ENCODE measurements at places on chromosomes 5 and 9. TPM values are rescaled to one million over a fixed set of nuclear protein-coding genes. Genes with fewer than 3 reads are reported as not detected.

- peak; percentile 73 for ATAC-seq
Measured at GRCh38 chr9:71916834-71917534, 5.5 kb downstream of the C9orf85 start.

Gene TMEM252
- total RNA-seq = not detected

DNA sequence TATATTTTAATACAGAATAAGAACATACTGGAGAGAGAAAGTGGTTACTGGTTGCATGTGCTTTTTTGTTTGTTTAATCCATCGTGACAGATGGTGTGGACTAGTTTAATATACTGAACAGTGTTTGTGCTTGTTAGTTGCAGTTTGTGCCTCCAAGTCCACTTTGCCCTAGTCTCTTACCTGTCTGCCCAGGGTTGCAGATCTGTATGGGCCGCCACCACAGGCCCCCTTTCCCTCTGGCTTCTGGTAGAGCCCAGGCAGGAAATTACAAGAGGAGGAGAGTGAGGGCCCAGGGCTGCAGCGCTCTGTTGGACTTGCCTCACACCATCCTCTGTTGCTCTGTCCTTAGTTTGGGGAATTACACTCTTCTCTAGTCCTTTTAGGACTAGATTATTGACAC, 166.4 kb downstream of the KDM4C start:
- ATAC-seq = no peak

Gene DMRT3
- not detected for total RNA-seq

DNA sequence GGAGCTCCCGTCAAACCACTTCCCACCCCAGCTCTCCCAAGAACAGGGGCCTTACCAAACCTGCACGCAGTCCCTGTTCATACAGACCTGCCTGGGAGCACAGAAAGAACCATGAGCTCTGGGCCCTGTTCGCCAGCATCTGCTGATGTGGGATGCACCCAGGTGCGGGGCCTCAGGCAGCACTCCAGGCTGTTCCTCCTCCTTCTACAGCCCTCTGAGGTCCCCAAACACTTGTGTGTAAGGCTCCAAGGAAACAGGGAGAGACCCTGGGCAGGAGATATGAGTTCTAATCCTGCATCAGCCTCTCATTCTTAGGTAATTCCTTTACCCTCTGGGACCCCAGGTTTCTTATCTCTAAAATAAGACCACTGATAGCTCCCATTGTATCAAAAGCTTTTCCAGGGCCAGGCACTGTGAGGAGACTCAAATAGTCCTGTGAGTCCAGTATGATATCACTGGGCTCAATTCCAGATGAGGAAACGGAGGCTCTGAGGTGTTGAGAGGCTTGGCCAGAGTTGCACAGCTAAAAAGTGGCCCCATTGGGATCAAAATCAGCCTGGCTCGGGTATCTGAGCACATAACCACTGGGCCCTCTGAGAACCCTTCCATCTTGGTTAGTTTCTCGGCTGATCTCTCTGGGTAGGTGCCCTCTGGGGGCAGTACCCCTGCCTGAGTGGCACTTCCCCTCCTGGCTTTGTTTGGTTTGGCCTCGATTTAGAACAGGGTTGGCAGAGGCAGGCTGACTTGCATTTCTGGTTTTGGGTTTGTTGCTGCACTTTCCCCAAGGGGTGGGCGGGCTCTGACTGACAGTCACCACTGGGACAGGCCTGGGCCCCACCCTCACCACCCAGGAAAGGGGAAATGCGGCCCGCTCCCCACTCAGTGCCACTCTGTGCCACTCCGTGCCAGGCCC, 116.8 kb downstream of the RGS3 start:
- peak; percentile 61 for ATAC-seq

DNA sequence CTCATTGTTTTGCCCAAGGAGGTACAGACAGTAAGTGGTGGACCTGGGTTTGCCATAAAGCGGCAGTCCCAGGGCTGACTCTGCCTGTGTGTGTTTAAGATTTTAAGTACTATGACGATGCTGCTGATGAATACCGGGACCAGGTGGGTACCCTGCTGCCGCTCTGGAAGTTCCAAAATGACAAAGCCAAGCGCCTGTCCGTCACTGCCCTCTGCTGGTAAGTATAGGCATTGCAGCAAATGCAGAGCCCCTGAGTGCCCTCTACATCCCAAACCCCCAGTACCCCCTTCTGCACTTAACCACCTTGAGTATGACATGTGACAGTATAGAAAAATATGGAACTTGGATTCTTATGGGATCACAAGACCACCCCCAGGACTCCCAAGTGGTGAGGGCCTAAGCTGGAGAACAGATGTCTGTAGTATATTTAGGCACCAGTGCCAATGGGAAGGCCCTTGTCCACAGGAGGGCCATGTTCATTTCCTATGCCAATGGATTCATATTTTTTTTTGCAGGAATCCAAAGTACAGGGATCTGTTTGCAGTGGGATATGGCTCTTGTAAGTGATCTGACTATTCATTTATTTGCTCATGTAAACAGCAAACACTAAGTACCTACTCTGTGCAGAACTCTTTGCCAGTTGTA, 22.0 kb downstream of the ENHO start:
- ATAC-seq = peak; percentile 95

DNA sequence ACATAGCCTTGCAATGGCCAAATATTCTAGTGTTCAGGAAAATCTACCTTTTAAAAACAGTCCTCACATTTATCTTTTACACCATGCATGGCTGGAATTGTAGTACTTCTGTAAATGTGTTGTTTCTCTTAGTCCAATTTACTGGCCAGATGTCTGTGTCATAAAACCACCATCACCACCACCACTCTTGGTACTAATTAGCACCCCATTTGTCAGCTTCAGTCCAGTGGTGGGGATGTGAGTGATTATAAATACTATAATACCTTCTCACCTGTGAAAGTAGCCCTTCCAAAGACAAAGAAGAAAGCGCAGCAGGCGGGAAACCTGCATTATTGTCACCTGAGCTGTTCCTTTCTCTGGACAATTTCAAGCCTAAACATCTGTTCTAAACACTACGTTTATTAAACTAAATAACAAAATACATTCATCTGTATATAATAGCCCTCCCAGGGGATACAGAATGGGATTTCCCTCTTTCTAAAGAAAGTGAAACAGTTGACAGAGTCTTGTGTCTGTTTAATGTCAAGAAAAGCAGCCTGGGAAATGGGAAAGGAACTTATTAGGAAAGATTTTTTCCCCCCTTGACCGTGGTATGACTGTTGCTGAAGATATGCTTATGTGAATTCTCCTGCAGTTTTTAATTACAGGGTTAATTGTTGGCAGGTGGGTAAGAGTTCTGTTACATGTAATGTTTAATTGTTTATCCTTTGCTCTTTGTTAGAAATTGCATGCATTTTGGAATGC, 144.5 kb upstream of the NUDT12 start:
- no peak for ATAC-seq

Gene MARCOL
- not detected for total RNA-seq

Gene LCN12
- total RNA-seq = 2.4 TPM

DNA sequence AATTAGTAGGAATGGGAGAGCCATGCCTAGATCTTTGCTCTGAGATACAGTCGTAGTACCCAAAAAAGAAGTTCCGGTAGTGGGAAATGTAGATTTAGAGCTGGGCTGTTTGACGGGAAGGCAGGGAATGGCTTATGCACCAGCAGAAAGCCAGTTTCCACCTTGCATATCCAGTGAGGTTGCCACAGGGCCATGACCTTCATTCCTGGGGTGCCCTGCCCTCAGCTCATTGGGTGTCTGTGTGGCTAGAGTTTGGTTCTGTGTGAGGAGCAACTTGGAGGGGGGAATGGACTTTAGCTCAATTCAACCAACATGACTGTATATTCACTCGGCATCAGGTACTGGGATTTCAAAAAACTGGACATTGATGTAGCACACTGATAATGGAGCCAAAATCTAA, 300.1 kb downstream of the MLLT3 start:
- ATAC-seq = no peak

Gene CENPP
- 31.5 TPM for total RNA-seq

DNA sequence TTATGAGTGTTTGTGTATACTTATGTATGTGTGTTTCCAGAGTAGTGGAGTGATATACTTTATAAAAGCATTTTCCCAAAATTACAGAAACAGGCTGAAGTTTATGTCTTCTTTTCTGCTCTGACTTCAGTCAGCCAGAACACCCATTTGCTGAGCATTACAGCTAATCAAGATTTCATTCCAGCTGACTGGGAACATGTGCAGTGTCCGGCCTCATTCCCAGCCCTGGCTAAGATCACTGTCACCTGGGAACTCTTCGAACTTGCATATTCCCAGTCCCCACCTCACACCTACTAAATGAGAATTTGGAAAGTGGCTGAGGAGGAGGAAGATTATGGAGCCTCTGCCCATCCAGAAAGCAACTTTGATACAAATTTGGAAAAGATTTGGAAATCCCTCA, 90.8 kb upstream of the PRRC1 start:
- ATAC-seq = no peak

Gene ARL14EPL
- total RNA-seq = not detected

DNA sequence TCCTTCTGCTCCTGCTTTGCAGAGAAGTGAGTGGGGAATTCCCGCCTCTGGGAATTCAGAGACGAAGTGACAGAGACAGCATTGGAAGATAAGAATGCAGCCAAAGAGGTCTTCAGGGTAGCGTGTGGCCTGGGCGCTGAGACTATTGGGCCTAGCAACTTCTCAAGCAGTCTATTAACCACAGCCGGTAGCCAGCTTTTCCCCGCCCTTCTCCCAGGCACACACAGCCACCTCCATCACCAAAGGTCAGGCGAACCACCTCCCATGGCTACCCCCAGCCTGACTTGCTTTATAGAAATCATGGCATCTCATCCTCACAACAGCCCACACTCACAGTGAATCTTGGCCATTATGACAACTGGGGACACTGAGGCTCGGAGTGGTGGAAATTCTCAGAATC, 124.2 kb downstream of the KCNIP1 start:
- ATAC-seq = no peak

- ATAC-seq = peak; percentile 5
Measured at GRCh38 chr9:129458663-129459546, 162.0 kb downstream of the C9orf50 start.

- ATAC-seq = no peak
Measured at GRCh38 chr5:77644371-77645157, 6.1 kb upstream of the OTP start.

Gene PALM2AKAP2
- total RNA-seq = 3.5 TPM

GRCh38 chr5:154734370-154735248, 20.6 kb upstream of the LARP1 start:
- ATAC-seq = no peak

DNA sequence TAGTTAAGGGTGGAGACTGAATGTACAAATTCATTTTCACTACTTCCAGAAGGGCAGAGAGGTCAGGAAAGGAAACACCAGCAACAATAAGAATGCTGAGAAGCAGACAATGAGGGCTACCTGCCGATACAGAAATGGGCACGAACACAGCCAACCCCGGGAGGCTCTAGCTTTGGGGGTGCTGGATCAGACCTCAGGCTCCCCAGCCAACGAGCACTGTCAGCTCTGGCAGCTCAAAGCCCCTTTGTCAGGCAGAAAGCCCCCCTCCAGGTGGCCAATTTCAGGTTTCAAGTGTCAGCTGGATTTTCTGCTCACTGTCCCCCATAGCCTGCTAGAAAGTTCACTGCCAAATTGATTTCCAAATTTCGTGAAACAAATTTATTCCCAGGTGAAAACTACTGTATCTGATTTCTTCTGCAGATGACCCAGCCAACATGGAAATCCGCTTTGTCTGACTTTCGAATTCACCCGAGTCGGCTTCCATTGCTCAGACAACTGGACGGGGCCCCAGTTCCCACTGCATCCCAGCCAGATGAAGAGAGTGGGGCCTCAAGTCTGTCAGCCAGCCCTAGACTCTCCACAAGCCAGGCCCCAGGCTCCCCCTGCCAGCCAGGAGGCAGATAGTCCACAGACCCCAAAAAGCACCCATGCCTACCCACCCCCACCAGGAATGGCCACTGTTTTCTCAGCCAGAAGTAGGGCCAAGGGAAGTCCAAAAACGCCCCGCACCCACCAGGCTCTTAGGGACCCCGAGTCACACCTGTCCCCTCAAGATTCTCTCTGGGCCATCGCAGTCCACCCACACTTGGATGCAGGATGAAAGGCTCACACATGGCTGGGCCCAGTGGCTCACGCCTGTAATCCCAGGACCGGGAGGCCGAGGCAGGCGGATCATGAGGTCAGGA, 96.5 kb upstream of the PHYKPL start:
- ATAC-seq = no peak

DNA sequence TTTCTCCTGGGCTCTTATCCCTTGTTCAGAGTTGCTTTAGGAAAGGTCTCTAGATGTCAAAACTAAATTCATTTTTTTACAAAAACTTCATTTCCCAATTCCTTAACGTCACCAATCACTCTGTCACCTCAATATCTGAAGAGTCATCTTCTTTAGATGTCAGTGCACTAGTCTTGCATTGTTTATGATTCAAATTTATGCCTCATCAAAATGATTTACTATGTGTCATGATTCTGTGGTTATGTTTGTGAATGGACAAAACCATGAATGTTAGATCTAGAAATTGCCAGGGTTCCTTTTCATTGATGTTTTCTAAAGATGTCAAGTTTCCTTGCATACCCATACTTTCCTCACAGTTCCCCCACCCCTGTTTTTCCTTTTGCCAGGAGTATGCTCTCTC, 21.5 kb downstream of the CWC27 start:
- ATAC-seq = peak; percentile 74

DNA sequence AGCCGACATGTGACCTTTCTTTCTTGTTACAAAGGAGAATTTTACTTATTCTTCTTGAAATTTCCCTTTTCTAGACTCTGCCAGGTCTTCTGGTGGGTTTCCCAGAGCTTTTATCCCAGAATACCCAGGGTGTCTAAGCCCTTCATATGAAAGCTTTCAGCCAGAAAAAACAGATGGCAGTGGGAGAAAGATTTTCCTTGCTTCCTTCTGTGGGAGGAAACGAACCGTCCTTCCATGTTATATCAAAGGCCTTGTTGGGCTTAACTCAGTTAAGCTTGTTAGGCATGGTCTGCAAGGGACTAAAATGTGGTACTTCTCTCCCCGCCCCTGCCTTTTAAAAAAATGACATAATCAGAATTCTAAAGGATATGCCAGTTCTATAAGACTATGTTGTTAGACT, 47.5 kb downstream of the SPATA31D1 start:
- no peak for ATAC-seq

DNA sequence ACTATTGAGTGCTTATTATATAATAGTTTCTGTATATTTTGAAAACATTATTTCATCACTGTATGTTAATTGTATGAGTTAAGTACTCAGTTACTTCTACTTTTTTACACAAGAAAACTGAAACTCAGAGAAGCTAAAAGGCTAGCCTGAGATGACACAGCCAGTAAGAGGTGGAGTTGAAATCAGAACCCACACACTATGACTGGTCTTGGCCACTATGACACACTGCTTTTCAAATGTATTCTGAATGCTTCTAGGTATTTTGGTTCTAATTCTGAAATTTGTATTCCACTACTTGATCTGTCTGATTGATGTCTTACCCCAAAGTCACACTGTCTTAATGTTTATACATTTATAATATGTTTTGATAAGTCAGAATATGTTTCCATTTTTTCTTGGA, 181.8 kb downstream of the ZDHHC21 start:
- peak; percentile 73 for ATAC-seq

- no peak for ATAC-seq
Measured at GRCh38 chr5:56269216-56269927, 36.2 kb upstream of the ANKRD55 start.

DNA sequence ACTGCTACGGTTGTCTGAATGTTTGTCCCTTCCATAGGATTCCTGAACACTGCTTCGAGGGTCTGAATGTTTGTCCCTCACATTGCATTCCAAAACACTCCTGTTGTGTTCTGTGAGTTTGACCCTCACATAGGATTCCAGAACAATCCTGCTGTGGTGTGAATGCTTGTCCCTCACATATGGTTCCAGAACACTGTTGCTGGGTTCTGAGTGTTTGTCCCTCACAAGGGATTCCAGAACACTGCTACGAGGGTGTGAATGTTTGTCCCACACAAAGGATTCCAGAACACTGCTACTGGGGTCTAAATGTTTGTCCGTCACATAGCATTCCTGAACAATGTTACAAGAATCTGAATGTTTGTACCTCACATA, 201.2 kb downstream of the FOXD4L6 start:
- no peak for ATAC-seq

Data from activated T-helper 17 cell treated with anti-CD3 and anti-CD28 coated beads, Interleukin-2, amount 50 U/mL, for 72 hours (primary cell).